ENCODE measurements at places on chromosomes 3 and 15.
A peak's percentile ranks its signal among the peaks of the same experiment; 100 is the strongest.

DNA sequence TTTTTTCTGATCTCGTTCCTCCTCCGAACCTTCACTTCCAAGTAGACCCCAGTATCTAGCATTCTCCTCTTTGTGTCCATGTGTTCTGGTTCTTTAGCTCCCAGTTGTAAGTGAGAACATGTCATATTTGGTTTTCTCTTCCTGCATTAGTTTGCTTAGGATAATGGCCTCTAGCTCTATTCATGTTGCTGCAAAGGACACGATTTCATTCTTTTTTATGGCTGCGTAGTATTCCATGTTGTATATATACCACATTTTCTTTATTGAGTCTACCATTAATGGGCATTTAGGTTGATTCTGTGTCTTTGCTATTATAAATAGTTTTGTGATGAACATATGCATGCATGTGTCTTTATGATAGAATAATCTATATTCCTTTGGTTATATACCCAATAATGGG is 30.2 kb upstream of the MME start:
- no peak for DNase-seq

GRCh38 chr3:51673802-51674654 is 3.0 kb downstream of the TEX264 start:
- DNase-seq, result no peak

DNA sequence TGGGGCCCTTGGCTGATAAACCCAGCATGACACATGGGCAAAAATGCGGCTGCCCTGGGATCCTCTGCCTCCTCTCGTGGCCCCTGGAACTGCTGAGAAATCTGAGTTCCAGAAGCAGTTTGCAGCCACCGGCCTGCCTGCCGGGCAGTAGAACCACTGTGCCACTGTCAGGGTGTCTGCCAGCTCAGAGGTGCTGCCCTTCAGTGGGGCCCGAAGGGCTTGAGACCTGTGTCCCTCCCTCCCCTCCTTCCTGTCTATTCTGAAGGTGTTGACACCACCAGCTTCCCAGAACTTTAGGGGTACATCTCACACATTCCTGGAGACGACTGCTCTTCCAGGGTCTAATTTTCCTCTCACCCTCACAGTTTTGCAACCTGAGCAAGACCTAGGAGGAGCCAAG is 88.2 kb upstream of the POMGNT2 start:
- no peak for DNase-seq

- no peak for DNase-seq
Observed at GRCh38 chr15:101266787-101267186, 10.5 kb downstream of the SELENOS start.

DNA sequence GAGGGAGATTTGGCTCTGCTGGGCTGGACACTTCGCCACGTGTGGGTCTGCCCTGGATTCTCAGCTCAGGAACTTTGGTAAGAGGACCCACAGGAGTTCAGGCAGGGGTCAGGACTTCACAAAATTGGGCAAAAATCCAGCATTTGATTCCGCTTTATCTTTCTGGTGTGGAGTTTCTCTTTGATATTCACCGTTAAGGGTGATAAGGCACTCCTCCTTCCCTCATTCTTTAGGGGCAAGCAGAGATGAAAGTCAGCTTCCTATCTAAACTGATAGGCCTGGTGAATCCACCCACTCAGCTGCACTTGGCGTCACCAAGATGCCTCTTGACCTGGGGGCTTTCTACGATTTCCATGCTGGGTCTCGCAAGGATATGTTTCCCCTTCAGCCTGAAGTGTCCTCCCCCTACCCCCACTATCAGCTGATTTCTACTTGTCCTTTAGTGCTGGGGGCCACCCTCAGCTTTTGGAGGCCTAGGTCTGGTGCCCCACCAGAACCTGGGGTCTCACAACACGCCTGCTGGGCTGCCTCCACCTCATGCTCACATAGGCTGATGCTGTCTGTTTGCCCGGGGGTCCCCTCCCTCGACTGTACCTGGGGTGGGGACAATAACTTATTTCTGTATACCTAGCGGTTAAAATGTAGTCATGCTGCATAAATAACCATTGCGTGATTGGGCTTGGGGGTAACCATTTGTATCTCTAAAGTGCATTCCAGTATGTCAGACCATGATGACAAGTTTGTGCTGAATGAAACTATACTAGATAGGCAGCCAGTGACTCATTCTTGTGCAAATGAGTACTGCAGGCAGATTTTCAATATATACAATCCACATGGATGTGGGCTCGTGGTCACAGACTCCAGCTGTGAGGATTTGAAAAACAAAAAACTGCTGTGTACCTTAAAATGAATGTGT is 248.3 kb downstream of the ADAMTS17 start:
- no peak for DNase-seq

- no peak for DNase-seq
Observed at GRCh38 chr3:59425942-59426341, 376.1 kb upstream of the CFAP20DC start.

- no peak for DNase-seq
Observed at GRCh38 chr3:120852412-120852811, 55.6 kb upstream of the STXBP5L start.

DNA sequence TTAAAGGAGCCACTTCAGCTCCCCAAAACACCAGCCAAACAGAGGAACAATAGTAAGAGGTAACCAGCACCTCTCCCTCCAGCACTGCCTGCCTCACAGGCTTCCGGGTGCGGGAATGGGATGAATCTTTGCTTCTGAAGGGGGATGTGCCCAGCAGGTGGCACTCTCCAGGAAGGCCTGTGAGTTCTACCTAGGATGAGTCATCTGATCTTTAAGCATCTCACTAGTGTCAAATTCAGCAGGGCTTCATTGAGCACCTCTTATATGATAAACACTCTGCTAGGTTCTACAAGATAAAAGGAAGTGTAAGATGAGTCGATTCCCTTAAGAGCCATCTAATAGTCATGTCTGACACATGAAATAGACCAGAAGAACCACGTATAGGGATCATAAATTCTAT is 237.4 kb upstream of the UMPS start:
- no peak for DNase-seq

DNA sequence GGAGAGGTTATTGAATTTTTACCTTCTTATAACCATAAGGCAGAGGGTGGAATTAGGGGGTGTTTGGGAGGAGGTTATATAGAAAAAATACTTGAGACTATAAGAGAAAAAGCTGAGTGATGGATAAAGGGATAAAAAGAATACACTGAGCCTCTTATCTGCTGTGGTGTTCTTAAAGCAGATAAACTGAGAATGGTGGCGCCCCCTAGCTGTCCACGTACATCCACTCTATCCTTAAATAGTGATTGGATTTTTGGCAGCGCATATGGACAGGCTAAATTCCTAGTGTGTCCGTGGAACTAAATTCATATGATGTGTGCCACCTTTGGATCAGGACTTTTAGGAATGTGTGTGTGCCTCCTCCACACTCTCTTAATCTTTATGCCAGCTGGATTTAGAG is 121.1 kb downstream of the OXSM start:
- peak; percentile 2 for DNase-seq

GRCh38 chr15:77138167-77138522 is 67.2 kb upstream of the TSPAN3 start:
- no peak for DNase-seq

DNA sequence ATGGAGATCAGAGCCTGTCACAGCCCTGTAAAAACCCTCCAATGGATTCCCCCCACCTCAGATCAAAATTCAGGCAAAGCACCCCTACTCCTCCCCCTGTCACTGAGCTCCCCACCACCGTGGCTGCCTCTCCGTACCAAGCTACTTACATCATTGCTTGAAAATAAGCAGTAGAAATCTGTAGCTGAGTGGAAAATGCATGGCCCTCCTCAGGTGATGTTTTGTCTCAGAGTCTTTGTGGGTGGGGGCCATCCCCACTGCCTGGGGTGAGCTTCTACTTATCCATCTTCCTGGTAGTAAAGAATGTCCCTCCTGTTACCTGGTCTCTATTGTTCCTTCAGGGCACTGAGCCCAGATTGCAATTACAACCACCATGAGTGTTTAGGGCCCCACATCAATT is 34.5 kb downstream of the SLCO2A1 start:
- DNase-seq, result no peak

DNA sequence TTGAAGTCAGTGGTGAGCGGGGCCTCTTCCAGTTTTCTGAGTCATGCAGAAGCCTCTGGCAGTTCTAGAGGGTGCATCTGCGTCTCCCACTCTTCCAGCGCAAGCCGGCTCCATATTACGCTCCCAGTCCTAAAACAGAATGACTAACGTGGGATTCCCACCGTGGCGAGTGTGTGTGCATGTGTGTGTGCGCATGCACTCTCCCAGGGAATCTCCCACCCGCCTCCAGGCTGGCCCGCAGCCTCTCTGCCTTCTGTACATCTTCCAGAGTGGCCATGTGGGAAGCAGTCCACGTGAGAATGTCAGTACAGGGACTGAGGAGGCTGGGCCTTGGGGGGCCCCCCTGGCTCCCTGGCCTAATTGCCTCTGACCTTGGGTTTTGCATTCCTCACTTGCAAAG is 87.7 kb downstream of the LSM3 start:
- no peak for DNase-seq

GRCh38 chr15:52673312-52673711 is 5.9 kb downstream of the ATOSA start:
- DNase-seq, result no peak

GRCh38 chr3:195098741-195099525 is 172.0 kb downstream of the XXYLT1 start:
- DNase-seq, result no peak

DNA sequence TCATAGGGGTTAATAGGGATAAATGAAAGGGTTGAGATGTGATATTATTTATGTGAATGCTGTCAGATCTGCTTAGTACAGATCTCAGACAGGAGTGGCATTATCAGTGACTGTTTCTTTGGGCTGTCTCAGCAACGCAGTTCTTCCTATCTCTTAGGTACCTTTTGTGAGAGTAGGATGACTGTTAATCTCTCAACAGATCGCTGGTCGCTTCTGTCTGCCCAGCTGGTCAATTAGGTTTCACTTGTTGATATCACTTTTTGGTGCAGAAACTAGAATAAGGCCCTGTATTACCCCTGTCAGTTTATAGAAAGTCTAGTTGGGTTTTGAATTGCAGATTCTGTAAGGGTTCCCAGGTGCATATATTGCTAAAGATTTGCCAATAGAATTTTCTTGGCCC is 16.5 kb downstream of the DIS3L start:
- no peak for DNase-seq

GRCh38 chr3:183810643-183811594 is 14.5 kb downstream of the MAP6D1 start:
- no peak for DNase-seq

DNA sequence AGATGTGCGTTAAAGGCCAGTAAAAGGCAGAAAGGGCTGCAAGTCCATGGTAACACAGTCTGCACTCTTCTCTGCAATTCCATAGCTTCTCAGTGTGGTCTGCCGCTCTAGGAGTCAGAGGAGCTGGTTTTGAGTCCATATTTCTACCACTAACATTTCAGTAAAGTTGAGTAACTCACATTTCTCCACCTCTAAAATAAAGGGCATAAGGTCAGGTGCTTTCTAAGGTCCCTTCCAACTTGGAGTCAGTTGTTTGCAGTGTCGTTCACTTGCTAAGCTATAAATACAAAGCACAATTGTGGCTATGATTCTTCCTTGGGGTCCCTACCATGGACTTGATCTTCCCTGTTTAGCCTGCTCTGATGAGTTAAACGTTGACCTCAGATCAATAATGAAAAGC is 171.1 kb downstream of the P3H2 start:
- no peak for DNase-seq

DNA sequence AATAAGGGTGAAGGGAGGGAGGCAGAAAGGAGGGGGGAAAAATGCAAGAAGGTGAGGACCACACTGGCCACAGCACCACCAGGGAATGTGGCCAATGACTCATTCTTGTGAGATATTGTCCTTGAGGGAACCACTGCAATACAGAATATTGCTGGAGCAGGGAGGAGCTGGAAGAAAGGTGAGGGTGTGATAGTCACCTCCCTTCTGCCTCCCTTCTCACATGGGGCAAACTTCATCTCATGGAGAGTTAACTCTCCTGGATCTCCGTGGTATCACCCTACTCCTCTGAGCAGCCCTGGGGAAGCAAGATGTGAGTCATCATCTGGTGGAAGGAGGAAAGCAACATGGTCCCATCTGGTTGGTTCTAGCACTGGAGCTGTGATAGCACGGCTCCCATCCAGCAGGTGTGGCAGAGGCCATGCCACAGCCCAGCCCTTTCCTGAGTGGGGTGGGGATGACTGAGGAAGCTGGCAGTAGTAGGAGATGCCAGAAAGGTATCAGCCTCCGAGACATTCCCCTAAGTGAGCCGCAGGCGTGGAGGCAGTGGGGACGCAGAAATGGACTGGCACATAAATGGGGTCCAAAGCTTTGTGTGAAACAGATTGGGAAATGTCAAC is 115.9 kb upstream of the LPP start:
- no peak for DNase-seq

GRCh38 chr3:171824824-171825221 is 14.5 kb upstream of the PLD1 start:
- no peak for DNase-seq

DNA sequence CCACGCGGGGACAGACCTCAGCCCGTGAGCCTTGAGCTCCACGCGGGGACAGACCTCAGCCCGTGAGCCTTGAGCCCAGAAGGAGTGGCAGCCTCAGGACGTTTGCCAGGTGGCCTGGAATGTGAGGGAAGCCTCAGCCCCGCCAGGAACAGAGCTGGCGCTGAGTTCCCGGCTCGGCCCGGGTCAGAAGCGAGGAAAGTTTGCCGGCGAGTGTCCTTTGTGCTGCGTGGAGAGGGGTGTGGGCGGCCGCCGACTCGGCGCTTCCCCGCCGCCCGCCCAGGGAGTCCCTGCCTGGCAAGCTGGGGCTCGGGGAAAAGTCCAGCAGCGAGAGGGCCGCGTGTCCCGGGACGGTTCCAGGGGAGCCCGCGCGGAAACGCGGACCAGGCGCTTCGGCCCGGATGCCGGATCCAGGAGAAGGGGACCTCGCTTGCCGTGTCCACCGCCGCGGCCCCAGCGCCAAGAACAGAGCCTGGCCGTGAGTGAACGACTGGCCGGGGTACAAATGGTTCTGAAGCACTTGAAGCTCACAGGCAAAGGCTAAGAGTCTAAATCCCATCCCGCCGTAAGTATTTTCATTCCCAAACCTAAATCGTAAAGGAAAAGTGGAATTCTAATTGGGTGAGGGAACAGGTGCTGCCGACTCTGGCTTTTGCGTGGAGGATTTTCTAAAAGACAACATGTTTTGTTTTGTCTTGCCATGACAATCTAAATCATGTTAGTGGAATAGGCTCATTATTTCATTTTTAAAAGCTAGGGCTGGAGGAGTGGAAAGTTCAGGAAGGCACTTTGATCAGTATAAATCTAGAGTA is 1.7 kb downstream of the LRRN1 start:
- peak; percentile 46 for DNase-seq

DNA sequence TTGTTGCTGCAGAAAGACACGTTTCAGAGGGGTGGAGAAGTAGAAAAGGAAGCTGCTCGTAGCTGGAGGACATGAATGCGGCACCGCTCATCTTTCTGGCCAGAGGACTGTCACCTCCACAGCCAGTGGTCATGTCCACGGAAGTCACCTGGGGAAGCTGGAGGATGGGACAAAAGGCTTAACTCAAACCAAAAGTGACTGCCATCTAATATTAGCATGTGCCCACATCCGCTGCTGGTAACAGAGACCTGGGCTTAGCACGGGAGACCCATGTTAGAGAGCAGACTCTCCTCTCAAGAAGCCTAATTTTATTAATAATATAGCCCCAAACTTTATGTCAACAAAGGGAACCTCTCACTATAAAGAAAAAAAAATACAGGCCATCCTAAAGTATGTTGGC is 5.9 kb downstream of the MEX3B start:
- DNase-seq, result no peak
